ENCODE measurements at places on chromosomes 2 and 18. TPM values are rescaled to one million over a fixed set of nuclear protein-coding genes. Genes with fewer than 3 reads are reported as not detected.

DNA sequence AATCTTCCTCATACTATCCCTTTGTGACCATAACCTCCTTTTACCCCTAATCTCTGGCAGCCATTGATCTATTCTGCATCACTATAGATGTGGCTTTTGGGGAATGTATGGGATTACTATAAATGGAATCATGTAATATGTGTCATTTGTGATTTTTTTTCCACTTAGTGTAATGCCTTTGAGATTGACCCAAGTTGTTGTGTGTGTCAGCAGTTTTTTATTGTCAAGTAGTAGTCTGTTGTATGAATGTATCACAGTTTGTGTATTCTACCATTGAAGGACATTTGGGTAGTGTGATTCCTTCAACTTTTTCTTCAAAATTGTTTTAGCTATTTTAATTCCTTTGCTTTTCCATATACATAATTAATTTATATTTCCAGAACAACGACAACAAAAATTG is 18.6 kb downstream of the VRK2 start:
- no peak overlapping the region for H3K27ac ChIP-seq
- no peak for DNase-seq
- H3K4me1 ChIP-seq: no peaks in the 10 kb centered on the region
- H3K4me3 ChIP-seq: no peak overlapping the region
- peaks cover 8% of the 10 kb centered on the region for H3K36me3 ChIP-seq

DNA sequence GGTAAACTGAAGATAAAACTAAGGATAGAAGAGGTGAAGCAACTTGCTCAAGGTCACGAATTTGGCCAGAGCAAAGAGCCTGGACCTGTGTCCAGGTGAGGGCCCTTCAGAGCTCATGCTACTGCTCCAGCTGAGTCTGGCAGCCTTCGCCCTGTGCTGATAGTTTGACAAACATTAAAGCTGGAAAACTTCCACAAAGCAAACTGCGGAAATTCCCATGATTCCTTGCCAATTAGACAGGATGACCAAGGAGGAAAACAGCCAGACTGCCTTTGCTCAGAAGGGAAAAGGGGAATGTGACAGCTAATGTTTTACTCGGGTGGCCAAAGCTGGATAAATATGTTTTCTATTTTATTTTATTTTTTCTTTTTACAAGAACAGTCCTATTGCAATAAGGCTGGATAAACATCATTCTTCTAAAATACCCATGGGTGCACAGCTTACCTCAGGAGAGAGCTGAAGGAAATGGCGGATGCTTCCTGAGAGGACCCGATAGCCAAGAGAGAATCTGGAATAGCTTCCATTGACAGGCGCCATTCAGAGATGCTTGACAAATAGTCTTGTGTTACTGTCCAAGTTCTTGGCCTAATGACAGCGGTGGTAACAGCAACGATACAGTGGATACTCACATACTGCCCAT is 5.3 kb upstream of the CTAGE1 start:
- H3K36me3 ChIP-seq: no peaks in the 10 kb centered on the region
- no peak overlapping the region for H3K4me3 ChIP-seq
- DNase-seq: no peak
- H3K27me3 ChIP-seq: no peaks in the 10 kb centered on the region
- no peaks in the 10 kb centered on the region for H3K4me1 ChIP-seq
- no peak overlapping the region for H3K27ac ChIP-seq

GRCh38 chr2:204967199-204967960 is 422.1 kb downstream of the PARD3B start:
- no peaks in the 10 kb centered on the region for H3K4me1 ChIP-seq
- H3K27ac ChIP-seq: no peak overlapping the region
- H3K4me3 ChIP-seq: no peak overlapping the region

EDAR gene
- 4.3 TPM for total RNA-seq
